ENCODE measurements at places on chromosomes 4 and X.

DNA sequence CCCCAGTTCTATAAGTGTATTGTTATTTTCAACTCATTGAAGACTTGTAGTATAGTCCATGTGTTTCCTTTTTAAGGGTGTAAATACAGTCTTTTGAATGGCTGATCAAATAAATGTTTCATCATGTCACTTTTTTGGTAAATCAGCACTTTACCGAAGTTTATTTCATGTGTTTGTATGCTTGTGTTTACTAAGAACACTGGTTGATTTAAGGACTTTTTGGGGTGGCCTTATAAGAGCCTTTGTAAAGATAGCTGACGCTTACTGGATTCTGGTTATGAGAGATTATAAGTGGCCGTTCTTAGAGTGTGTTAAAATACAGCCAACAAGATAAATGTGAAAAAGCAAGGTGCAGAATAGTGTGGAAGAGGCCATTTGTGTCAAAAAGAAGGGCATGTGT is 2.6 kb downstream of the UBE2K start:
- no peak for DNase-seq

DNA sequence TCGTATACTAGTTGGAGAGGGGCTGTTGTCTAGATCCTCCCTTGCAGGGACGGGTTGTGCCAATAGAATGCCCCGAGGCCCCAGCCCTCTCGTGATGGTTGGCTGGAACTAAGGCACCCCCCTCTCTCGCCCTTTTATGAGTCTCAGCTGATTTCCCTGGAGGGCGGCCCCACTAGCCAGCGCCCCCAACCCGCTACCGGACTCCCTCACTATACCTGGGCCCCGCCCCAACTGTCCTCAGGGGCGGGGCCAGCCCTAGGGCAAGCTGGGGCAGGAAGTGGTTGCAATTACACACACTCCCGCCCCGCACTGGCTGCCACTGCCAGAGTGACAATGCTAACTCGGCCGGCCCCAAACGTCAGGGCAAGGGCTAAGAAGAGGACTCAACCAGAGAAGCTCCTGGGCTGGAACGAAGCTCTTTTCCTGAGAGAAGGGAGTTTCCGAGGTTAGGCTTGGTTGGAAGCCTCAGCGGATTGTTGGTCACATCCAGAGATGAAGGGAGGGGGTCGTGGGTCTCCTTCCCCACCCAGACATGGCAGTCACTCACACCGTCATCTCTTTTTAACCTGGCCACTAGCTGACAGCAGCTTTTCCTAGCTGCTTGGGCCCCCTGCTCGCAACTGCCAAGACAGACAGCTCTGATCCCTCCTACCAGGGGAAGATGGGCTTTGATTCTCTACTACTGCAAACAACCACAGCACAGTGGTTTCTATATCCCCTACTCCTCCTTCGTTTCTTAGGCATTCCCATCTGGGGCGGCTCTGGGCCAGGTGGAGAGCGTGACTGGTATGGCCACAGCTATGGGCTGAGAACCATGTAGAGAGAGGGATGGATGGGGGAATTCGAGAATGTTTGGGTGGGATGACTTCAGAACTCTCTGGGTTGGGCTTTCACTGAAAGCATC is 21.0 kb upstream of the BCORL1 start:
- no peak for DNase-seq

- DNase-seq: no peak
Measured at GRCh38 chr4:80204433-80205011, 7.2 kb downstream of the PRDM8 start.

- DNase-seq: no peak
Measured at GRCh38 chr4:85476381-85476780, 1.4 kb downstream of the ARHGAP24 start.

- no peak for DNase-seq
Measured at GRCh38 chrX:97628326-97628725, 744.6 kb downstream of the RPA4 start.

GRCh38 chrX:77444075-77444474 is 3.1 kb upstream of the FGF16 start:
- no peak for DNase-seq

DNA sequence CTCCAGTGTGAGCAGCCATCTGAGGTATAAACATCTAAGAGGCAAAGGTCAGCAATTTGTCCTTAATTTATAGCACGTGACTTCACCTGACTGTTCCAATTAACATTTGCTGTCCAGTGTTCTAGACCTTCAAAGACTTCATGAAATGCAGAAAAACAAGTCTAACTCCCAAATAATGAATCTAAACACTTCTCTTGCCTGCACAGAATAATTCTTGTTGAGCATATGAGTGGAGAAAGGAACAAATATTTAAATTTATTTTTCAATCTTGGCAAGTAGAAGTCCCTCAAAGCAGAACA is 12.0 kb downstream of the RFC1 start:
- DNase-seq: no peak

- no peak for DNase-seq
Measured at GRCh38 chrX:120269373-120270035, 18.9 kb downstream of the ZBTB33 start.

GRCh38 chr4:80540349-80540748 is 204.8 kb downstream of the CFAP299 start:
- no peak for DNase-seq

DNA sequence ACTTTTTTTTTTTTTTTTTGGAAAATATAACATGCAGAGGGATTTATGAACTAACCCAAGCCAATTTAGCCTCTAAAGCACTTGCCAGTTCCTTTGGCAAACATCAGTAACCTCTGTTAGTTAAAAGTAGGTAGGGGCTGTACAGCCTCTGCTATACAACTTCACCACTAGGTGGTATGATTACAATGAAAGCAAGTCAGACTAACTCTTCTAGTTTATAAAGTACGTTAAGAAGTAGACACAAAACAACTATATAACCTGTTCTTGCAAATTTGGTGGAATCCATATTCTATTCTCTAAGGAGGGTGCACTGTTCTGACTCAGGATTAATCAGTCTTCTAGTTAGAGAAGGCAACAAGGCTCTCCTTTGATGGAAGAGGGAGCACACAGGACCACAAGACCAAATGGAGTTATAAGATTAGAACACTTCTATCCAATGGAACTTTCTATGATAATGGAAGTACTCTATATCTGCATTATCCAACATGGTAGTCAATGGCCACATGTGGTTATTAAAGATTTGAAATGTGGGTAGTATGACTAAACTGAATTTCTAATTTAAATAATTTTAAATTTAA is 12.8 kb downstream of the AIMP1 start:
- no peak for DNase-seq

DNA sequence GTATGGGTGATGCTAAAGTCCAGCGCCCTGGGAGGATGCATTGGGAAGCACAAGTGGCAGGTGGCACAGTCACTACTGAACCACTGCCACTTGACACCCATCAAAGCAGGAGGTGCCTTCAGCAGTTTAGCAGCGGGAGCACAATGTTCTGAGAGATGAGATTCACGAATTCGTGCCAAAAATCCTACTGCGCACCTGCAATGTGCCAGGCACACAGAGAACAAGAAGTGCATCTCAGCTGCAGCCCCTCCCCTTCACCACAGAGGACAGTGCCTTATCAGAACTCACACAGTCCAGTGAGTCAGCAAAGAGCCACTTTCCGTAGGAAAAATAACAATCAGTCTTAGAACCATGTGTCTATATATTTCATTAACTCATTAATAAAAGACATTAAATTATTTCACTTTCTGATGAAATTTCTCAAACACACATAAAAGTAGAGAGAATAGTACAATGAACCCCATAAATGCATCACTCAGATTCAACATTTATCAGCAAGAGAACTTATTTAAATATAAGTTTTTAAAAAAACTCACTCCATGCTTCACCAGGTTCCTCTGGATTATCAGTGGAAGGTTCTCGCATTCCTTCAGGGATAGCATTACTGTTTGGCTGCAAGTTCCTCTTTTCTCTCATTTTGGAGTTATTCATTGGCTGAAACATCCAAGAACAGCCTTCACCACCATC is 47.0 kb downstream of the BEND2 start:
- no peak for DNase-seq

GRCh38 chr4:28639747-28640146 is 1779.1 kb downstream of the STIM2 start:
- DNase-seq: no peak

DNA sequence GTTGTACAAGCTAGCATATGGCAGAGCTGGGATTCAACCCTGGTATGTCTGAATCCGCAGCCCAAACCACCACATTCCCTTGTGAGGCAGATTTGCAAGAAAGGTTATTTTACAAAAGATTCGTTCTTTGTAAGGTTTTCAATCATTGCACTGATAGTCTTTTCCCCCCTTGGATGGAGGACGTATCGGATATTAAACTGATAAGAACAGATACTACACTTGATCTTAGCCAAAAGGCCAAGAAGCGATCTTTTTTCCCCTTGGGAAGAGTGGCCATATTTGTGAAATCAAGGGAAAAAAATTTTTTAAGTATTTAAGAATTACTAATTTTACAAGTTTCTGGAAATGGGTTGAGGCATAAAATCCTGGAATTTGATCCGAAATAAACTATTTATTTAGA is 34.4 kb upstream of the MSMO1 start:
- no peak for DNase-seq

DNA sequence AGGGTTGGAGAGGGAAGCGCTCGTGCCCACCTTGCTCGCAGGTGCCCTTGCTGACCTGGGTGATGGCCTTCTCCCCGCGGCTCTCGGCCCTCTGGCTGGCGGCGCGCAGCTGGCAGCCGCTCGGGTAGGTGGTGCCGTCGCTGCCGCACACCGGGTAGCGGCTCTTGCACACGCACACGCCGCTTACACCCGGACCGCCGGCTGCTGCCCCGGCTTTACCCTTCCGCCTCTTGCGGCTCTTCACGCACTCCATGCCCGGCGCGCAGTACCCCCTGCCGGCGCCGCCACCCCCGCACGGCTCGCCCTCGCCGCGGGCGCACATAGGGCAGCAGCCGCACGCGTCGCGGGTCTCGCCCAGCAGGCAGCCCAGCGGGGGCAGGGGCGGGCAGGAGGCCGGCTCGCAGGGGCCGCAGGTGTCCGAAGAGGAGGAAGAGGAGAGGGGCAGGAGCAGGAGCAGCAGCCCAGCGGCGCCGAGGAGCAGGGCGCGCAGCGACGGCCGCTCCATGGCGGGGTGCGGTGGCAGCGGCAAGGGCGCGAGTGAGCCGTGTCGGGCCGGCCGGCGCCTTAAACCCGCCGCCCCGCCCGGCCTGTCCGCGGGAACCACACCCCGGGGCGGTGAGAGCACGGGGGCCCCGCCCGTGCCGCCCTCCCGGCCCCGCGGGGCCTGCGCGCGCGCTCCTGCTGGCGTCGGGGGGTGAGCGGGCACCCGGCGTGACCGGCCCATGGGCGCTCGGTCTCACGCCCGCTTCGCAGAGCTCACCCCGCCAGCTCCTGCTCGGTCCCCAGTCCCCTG is at the start of gene IGFBP7:
TSS of gene IGFBP7 (minus strand) at position 539 of the 793 bp plus-strand sequence. CDS start at position 505, 34 bp downstream.
- no peak for DNase-seq

DNA sequence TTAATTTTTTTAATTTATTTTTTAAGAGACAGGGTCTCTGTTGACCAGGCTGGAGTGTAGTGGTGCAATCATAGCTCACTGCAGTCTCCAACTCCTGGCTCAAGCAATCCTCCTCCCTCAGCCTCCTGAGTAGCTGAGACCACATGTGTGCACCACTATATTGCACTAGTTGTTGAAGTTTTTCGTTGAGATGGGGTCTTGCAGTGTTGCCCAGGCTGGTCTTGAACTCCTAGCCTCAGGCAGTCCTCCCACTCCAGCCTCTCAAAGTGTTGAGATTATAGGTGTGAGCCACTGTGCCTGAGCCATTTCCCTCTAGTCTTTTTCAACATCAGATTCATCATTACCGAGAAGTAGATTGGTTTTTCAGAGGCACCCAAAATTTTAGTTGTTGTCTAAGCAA is 165.7 kb downstream of the DCLK2 start:
- DNase-seq: no peak

DNA sequence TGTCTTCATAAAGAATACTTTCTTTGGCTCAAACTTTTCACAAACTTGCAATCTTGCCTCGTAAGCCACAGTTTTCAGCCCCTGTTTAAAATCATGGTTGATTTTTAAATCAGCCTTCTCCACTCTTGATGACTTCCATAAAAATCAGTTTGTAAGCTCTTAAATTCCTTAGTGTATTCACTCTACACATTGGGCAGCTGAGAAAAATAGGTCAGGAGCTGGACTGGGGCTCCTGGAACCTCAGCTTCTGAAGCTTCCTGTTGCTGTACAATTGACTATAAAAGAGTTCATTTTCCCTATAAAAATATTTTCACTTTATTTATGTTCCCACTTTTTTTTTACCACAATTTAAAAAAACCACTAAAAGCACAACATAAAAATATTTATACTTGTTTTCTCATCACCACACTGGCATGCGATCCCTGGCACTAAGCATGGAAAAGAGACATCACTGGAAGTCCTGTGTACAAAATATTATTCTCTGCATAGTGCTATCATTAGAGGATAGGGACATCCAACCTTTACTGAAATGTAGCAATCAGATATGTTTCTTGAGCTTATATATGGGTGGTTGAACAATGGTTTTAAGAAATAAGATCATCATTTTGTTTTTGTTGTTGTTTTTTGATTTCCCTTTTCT is 345.7 kb downstream of the FBXO8 start:
- no peak for DNase-seq

- DNase-seq: no peak
Measured at GRCh38 chr4:8540072-8540471, 40.1 kb upstream of the GPR78 start.

DNA sequence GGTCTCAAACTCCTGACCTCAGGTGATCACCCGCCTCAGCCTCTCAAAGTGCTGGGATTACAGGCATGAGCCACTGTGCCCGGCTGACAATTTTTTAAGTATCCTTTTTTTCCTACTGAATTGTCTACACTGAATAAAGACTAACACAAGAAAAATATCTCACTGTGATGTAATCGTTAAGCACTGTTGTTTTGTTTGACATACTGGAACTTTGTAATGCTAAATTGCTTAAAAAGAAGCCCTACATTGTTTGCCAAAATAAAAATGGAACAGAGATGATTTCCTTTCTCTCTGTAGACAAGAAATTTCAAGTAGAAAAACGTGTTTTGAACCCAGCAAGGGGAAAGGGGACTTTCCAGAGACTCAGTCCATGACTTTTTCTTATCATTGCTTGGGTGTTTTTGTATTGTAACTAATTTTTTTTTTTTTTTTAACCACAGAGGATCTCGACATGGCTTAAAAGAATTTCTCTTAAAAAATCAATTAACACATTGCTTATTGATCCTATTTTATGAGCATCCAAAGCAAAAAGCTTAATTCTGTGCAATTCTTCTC is 74.9 kb downstream of the TMEM156 start:
- no peak for DNase-seq

- no peak for DNase-seq
Measured at GRCh38 chrX:11967986-11968869, 170.0 kb upstream of the FRMPD4 start.

DNA sequence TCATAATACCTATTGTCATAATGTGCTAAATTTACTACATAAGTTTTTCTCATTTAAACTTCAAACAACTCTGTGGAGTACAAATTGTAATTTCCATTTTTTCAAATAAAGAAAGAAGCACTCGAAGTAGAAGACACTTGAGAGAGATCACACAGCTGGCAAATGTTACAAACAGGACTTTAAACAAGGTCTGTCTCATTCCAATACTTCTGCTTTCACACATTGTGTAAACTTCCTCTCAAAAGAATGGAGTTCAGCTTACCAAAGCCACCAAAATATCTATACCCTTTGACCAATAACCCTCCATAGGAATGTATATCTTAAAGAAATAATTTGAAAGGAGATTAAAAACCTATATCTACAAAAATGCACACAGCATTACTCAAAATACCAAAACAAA is 88.3 kb downstream of the OPHN1 start:
- DNase-seq: no peak

All from stimulated activated CD8-positive, alpha-beta memory T cell treated with anti-CD3 and anti-CD28 coated beads, Interleukin-12 subunit alpha, Interleukin-12 subunit beta, amount 100 ng/mL, for 4 hours (primary cell).